ENCODE measurements at places on chromosomes 3 and 15.

GRCh38 chr3:13480340-13481318, 523 bp downstream of the HDAC11 start:
- DNase-seq, result no peak

- DNase-seq, result no peak
These were observed 267.9 kb upstream of the THBS1 start for GRCh38 chr15:39312984-39313383.

GRCh38 chr3:102378216-102378615, 56.6 kb upstream of the ZPLD1 start:
- DNase-seq, result no peak

DNA sequence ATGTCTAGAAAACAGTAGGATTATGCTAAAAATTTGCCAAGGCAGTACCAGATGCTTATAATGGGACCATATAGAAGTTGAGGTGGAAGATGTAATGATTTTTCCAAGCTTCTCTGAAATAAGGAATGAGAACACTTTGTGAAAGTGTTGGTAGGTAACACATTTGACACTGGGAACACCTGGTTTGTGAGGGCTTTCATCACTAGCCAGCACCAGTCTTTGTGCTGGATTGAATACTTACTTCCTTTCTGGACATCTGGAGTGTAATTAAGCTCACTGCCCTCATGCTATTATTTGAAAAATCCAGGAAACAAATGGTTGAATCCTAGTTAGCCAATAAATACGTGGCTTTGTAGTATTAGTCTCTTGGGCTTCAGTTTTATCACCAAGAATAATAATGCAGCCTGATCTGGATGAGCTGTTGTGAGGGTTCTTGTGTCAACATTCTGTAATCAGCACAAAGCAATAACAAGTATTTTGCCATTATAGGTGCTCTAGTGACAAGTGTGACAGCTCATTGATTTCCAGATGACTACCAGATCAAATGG, 12.9 kb downstream of the CCDC80 start:
- DNase-seq, result no peak

- no peak for DNase-seq
These were observed 5.0 kb upstream of the CD276 start for GRCh38 chr15:73679180-73679579.

GRCh38 chr3:150161011-150161410, 190.3 kb upstream of the PFN2 start:
- no peak for DNase-seq

GRCh38 chr15:58549785-58550074, 117.9 kb downstream of the LIPC start:
- DNase-seq, result no peak

DNA sequence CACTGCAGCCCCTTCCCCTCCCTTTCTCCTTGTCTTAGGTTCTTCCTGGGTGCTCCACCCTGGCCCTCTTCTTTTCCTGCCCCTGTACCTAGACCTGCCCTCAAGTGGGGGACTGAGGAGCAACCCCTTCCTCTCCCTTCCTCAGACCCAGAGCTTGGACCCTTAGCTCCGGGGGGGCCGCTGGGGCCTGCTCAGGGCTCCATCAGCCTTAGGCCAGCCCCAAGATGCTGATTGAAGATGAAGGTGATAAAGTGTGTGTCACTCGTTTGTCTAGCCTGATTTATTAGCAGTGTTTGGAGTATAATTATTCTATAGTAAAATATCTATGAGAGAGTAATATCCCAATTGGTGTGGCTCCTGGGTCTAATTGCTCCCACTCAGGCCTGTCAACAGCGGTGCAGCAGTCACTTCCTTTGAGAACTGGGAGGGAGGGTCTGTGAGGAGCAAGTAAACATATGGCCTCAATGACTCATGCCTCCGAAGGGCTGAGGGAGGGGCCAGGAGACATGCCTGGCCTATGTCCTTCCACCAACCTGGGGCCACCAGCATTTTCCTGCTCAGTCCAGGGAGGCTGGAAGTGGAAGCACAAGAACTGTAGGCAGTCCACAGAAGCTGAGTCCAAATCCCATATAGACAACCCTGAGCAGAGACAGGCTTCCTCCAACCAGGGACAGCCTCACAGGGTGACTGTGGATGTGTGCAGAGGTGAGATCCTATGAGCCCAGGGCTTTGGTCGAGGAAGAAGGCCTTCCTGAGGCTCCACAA, 123.2 kb downstream of the DNAJB8 start:
- peak; percentile 7 for DNase-seq

DNA sequence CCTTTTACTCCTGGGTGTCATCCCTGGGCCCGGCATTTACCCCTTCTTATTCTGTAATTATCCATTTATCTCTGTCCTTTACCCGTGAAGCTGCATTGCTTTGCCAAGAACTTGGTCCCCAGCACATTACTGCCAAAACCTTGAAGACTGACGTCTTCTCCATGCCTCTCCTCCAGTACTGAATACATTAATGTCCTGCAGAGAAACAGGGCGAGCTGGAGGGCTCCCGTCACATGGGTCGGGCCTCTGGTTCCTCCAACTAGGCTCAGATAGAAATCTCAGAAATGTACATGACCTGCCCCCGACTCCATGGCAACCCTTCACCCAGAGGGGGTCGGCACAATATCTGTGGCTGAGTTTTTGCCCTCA, 445 bp downstream of the EFCAB12 start:
- DNase-seq, result no peak

- DNase-seq, result no peak
These were observed 313.9 kb upstream of the CTNNB1 start for GRCh38 chr3:40885430-40885829.

GRCh38 chr3:96863129-96863740, 48.8 kb downstream of the EPHA6 start:
- no peak for DNase-seq

GRCh38 chr3:113002679-113003078, 11.9 kb downstream of the GTPBP8 start:
- DNase-seq, result no peak

- DNase-seq, result no peak
These were observed 438.4 kb upstream of the THBS1 start for GRCh38 chr15:39142500-39142899.

DNA sequence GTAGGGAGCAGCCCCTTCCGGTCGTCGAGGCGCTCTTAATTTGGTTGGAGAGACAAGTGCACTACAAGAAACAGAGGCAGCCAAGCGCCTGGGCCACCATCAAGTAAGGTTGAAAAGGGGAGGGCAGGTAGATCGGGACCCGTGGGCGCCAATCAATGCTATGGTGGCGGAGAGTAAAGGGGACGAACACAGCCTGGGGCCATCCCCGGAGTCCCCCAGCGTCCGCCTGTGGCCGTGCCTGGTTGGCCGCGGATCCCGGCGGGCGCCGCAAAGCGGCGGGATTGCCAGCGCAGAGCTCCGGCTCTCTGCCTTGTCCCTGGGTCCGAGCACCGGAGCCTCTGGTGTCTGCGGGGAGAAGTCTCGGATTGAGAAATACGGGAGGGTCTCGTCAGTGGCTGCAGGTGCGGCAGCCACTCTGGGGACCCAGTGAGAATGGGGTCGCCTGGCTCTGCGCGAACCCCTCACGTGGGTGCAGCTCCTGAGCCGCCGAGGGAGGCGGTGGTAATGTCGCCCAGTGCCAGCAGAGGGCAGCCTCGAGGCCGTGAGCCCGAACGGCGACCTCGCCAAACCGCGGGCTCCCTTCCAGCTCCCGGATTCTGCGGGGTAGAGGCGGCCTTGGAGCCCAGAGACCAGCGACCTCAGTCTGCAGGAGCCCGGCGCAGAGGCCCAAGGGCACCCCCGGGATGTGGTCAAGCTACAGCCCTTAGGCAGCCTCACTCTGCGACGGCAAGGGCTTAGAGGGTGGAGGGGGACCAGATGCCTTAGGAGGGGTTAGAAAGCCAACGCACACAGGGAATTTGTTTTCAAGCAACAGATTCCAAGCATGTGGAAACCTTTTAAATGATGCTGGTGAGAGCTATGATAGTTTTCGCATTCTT, 10.8 kb downstream of the FOXL2 start:
- no peak for DNase-seq

DNA sequence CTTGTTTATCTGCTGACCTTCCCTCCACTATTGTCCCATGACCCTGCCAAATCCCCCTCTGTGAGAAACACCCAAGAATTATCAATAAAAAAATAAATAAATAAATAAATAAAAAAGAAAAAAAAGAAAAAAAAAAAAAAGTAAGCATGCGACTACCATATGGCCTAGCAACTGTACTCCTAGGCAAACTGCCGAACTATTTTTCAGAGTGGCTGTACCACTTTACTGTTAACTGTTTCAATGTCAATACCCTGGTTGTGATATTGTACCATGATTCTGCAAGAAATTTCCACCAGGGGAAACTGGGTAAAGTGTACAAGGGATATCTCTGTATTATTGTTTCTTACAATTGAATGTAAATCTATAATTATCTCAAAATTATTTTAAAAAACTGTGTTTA, 41.3 kb upstream of the MAP4 start:
- DNase-seq, result no peak

DNA sequence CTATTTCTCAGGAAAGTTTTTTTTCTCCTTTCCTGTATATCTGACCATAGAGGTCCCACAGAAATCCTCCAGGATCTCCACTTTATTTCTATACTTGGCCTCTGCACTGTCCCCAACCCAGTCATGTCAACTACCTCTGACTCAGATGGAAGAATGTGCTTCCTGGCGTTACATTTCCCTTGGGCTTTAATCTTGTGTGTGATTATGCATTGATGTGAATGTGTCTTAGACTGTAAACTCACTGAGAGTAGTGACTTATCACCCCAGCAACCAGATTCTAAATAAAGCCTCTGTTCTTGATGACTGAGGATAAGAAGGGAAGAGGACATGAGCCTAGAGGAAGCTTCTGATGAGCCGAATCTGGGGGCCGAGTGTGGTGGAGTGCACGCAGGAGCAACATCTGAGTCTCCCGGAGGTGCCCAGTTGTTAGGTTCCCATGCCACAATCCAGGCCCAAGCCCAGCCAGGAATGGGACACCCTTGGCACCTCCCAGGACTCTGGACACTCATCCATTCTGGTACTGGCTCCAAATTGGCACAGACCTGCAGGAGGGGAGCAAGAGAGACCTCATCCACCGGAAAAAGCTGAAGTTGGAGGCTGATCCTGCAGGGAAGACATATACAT, 32.1 kb upstream of the HEG1 start:
- no peak for DNase-seq

DNA sequence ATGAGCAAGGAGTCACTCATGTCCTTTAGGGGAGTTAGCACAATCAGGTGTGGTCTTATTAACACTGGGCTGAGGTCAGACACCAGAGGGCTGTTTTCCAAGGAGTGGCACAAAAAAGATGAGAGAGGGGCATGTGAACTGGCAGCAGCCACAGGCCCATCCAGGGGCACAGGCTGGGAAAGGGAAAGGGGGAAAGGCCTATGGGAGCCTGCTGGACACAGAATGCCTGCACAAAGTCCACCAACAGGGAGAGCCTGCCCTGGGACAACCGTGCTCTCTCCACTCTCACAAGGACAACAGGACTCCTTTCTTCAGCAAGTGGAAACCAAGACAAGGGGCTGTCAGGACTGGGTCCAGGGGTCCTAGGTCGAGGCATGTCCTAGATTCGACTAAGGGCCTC, 109.6 kb downstream of the ADCY5 start:
- no peak for DNase-seq

DNA sequence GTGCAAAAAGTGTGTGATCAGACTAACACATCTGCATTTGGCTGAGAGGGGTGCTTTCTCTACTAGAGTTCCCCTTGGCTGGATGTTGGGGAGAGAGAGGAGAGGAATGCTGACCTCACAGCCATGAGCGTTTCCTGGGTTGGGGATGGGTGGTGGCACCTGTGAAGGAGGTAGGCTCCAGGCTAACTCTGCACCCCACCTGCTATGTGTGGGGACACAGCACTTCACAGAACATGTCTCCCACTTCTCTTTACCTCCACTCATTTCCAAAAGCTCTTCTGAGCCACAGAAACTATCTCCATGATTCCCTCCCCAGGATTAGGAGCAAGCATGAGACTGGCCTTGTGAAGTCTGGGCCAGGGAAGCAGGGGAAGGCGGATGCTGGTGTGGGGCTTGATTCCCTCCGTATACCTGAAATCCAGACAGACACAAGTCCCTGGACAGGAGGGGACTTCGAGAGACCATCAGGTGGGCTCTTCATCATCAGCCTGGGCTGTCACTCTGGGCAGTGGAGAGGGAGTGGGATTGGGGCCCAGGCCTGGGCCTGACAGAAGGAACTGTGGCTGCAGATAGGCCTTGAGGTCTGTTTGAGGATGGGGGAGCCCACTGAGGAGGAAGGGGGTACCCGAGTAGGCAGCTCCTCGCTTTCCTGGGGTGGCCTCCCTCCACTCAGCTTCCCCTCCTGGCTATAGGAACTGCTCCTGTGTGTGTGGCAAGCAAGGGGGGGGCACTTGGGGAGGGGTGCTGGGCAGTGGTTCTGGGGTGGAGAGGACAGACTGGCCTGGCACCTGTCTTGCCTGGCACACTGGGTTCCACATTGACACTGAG, 40.7 kb downstream of the FEM1B start:
- no peak for DNase-seq

DNA sequence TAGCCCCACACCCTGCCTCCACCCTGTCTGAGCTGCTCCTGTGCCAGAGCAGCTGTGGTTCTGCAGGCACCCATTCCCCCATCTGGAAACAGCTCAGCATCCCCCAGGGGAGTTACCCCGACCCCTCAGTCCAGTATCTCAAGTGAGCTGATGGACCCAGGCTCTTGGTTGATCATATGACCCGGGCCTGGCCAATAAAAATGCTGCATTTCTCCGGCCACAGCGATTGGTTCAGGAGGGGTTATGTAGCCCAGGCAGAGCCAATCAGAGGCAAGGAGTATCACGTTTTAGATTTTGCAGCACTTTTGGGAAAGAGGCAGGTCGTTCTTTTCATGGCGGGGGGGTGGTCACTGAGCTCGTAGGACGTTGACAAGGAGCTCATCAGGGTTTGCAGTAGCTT, 120.8 kb downstream of the TPRA1 start:
- DNase-seq, result no peak

DNA sequence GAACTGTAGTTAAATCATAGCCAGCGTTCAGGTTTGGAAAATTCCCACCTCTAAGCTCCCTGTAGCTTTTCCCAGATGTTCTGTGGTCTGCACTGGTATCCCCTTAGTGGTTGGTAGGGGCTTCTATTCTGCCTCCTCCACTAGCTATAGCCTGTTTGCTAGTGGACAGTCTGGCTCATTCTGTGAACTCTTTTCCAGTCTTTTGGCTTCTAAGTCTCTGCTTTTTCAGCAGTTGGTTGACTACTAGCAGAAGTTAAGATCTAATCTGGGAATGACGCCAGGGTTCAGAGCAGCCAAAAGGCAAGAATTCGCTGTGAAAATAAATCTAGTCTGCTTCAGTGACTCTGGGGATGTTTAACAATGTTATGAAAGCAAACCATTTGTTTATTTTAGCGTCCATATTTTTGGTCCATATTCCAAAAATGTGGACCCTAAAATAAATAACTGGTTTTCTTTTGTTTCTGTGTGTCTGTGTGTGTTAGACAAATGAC, 73.7 kb upstream of the WDR72 start:
- DNase-seq, result no peak

- DNase-seq, result no peak
These were observed 41.7 kb upstream of the IGF2BP2 start for GRCh38 chr3:185866555-185866954.

GRCh38 chr3:180594631-180595558, 7.1 kb upstream of the TTC14 start:
- peak; percentile 37 for DNase-seq

GRCh38 chr3:121654493-121655385, 6.0 kb downstream of the HCLS1 start:
- DNase-seq, result no peak

GRCh38 chr3:111695636-111696117, 100.5 kb upstream of the ZBED2 start:
- DNase-seq, result peak; percentile 32

- DNase-seq, result no peak
These were observed 903.6 kb downstream of the DIPK2A start for GRCh38 chr3:144875211-144875610.
